ENCODE measurements at places on chromosomes 6 and 20.
A peak's percentile ranks its signal among the peaks of the same experiment; 100 is the strongest.

DNA sequence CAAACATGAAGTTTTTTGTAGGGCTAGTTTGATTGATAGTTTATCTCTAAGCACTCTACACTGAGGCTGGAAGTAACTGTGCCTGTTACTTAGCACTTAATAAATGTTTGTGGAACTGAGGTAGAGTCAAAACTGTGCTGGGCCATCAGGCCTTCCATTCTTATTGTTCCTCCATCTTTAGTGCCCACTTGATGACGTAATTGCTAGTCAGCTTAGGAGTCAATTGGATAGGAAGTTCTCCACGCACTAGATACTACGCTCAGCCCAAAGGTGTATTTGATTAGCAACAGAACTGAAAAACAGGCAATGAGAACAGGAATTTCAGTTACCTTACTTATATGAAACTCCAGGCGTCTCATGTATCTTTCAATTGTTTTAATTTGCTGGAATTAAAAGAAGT, 67.0 kb downstream of the RIPOR2 start:
- DNase-seq, result no peak

GRCh38 chr6:3782876-3783832, 31.6 kb upstream of the PXDC1 start:
- peak; percentile 66 for DNase-seq

- no peak for DNase-seq
Measured at GRCh38 chr6:106453756-106454367, 93.3 kb downstream of the CRYBG1 start.

DNA sequence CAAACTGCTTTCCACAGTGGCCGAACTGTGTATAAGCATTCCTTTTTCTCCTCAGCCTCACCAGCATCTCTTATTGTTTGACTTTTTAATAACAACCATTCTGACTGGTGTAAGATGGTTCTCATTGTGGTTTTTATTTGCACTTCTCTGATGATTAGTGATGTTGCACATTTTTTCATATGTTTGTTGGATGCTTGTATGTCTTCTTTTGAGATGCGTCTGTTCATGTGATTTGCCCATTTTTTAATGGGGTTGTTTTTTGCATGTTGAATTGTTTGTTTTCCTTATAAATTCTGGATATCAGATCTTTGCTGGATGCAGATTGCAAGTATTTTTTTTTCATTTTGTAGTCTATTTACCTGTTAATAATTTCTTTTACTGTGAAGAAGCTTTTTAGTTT, 11.2 kb upstream of the ZSCAN12 start:
- no peak for DNase-seq

DNA sequence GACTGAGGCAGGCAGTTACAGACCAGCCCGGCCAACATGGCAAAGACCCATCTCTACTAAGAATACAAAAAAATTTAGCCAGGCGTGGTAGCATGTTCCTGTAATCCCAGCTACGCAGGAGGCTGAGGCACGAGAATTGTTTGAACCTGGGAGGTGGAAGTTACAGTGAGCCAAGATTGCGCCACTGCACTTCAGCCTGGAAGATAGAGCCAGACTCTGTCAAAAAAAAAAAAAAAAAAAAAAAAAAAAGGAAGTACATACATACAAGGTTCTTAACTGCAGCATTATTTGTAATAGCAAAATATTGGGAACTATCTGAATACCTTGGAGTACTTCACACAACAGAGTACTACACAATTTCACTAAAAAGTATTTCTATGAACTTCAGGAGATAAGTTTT, 183.5 kb upstream of the OLIG3 start:
- DNase-seq, result no peak

GRCh38 chr6:168920289-168920688, 333.4 kb downstream of the THBS2 start:
- DNase-seq, result no peak

GRCh38 chr20:21505161-21505809, 8.6 kb downstream of the NKX2-2 start:
- DNase-seq, result peak; percentile 31

DNA sequence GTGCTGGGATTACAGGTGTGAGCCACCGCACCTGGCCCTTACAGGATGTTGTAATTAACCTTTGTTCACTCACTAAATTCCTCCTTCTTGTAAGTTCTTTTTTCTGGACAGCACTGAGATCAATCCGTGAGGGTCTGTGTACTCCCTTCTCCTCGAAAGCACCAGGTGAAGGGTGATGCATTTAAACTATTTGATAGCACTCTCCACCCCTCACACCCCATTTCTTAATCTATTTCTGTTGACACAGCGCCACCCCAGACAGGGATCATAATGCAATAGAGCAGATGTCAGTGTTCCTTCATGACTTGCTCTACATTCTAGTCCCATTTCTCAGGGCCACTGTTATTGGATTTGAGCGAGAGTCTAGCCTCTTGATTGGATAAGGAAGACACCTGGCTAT, 46.3 kb downstream of the PPP1R14C start:
- no peak for DNase-seq

- no peak for DNase-seq
Measured at GRCh38 chr6:118101831-118102345, 194.8 kb downstream of the SLC35F1 start.

DNA sequence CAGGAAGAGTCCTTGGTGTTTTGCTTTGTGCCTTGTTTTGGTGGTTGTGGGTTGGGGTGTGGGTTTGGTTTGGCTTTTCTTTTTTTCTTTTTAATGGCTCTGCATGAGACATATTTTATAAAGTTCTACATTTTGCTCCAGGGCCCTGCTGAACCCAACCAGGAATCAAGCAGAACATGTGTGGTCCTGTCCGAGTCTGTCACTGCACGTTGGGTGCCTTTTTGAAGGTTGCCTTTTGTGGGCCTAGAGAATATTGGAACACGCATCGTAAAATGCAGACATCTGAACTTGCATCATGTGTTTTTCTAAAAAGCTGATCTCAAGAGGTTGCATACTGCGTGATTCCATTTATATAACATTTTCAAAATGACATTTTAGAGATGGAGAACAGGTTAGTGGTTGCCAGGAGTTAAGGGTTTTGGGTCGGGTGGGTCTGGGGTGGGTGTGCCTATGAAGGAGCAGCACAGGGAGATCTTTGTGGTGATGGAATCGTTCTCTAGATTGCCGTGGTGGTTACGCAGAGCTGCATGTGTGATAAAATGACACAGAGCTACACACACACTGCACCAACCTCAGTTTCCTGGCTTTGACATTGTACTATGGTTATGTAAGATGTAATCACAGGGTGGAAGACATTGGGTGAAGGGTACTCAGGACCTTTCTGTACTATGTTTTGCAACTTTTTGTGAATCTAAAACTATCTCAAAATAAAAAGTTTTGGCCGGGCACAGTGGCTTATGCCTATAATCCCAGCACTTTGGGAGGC, 80.2 kb downstream of the EYA2 start:
- DNase-seq, result no peak

DNA sequence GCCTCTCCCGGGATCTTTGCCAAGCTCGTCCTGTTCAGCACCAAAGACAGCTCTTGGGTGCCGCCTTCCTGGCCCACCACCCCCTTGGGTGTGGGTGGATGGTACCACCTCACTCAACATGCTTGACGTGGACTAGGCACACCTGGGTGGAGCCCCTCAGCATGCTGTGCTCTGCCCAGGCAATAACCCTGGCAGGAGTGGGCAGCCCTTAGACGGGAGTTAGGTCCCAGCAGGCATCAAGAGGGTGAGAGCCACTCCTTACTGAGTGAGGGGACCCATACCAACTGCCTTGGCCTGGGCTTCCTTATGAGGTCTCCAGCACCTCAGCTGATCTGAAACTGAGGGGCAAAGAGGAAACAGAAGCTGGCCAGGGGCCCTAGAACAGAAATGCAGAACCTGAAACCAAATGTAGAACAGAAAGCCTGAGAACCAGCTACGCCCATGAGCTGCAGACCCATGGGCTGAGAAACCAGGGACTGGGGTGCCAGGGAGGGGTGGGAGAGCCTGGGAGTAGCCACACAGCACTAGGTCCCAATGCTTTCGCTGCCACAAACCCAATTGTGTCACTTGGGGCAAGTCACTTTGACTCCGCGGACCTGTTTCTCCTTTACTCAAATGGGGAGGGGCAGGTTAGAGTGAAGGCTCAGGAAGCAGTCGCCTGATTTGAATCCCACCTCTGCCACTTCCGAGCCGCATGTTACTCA, 2.0 kb downstream of the FGD2 start:
- DNase-seq, result no peak

DNA sequence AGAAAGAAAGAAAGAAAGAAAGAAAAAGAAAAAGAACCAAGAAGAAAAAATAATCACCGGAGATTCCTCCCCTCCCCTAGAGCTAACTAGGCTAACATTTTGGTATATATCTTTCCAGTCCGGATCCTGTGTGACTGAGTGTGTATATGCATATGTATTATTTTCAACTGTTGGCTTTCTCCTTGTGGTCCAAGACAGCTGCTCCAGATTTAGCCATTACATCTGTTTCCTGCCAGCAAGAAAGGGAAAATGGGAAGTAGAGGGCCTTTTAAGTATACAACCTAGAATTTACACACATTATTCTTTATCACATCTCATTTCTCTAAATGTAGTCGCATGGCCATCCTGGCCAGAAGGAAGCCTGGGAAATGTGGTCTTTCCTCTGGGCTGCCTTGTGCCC, 15.2 kb downstream of the SLC52A3 start:
- DNase-seq, result no peak

DNA sequence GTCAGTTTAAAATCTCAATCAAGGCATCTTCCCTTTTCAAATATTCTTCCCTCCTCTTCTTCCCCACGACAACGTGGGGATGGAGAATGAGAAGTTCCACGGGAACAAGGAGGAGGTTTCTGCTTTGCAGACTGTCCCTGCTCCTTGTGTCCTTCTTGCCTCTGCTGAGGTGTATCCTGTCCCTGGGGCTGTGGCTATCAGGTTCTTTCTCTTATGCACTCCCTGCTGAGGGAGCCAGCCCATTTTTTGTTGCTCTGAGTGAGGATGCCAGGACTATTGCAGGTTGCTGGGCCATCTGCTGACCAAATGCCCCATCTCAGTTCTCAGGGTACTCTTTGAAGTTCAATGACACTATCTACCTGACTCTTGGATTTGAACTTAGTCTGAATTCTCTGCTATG, 533.6 kb downstream of the RNF144B start:
- no peak for DNase-seq

DNA sequence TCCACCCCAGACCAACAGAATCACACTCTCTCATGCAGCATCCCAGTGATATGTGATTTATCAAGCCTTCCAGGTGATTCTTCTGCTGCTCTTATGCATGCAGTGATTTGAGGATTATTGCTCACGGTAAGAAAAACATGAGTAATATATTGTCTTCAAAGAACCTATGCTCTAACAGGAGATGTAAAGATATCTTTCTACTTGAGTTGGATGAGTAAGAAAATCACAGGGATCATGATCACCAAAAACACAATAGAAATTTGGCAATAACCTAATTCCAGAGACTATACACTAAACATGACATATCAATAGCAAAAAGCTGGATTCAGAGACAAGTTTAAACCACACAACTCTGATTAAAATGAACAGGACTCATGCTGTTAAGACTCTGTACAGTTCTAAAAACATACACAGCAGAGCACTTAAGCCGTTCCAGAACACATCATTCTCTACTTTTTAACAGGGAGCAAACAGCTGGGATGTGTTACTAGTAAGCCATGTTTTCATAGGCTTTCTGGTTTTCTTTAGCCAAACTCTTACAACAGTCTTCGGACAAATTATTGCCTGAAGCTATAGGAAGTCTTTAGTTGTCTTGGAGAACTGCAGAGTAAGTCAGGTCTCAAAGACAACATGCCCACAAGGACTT, 568.6 kb downstream of the HAO1 start:
- DNase-seq, result no peak

GRCh38 chr20:40679184-40679583, 9.9 kb downstream of the MAFB start:
- no peak for DNase-seq

- DNase-seq, result peak; percentile 70
Measured at GRCh38 chr6:90194371-90194841, 102.2 kb downstream of the BACH2 start.

- DNase-seq, result no peak
Measured at GRCh38 chr6:31178143-31179041, 7.9 kb upstream of the POU5F1 start.

GRCh38 chr6:148760258-148760534, 13.4 kb downstream of the UST start:
- no peak for DNase-seq

DNA sequence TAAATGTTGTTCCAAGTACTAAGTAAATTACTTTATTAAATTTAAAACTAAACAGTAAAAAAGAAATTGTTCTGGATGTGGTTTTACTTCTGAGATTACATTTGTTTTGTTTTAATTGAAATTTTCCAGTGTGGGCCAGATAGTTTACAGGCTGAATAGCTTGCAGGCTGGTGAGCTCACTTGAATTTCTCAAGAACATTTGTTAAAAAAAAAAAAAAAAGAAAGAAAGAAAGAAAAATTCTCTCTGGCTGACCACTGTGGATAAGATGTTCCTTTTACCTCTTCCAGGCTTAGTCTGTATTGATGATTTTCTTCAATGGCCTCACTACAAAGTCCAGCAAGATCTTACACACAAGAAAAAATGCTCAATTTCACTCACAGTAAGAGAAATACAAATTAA, 85.4 kb downstream of the PLCG1 start:
- DNase-seq, result peak; percentile 54

- DNase-seq, result no peak
Measured at GRCh38 chr20:22890594-22891300, 144.4 kb upstream of the SSTR4 start.

DNA sequence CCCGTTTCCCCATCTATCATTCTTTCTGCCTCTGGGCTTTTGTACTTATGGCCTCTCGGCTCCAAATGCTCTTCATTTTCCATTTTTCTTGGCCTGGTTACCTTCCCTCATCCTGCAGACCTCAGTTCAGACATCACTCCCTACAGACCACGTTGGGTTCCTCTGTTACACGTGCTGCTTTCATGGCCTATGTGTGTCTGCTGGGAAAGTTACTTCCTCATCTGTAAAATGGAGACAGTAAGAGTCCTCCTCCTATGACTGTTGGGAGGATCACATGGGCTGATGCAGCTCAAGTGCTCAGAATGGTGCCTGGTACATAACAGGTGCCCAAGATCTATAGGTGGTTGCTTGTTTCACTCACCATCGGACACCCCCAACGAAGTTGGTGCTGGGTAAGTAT, 13.5 kb downstream of the KCNK17 start:
- DNase-seq, result no peak

DNA sequence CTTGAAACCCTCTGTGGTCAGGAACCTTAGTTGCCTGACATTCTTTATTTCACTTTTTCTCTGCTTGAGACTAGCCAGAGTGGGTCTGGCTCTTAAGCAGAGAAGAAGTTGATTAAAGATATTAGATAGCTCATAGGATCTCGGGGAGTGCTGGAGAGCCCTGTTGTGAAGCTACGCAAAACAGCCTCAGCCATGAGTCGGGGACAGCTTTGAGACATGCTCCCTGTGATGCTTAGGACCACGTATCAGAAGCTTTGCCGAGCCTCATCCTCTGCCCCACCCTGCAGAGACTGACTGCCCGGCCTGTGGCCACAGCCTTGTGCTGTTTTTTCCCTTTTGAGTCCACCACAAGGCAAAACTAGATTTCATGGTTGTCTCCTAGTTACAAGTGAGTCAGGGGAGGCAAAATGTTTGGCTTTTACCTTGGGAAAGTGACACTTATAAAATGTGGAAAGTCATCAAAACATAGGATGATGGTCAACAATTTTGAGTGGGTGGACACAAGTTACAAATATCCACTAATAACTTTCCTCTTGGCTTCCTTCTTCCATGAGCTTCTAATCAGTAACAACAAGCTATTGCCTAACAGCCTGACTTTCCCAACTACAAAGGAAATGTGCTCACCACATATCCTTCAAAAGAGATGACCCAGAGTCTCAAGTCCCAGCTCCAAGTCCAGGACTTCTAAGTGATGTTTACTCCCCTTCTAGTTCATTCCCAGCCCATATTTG, 108.4 kb downstream of the JAG1 start:
- peak; percentile 84 for DNase-seq
